ENCODE measurements at places on chromosomes 1 and 21.

- DNase-seq: no peak
These were observed 2.1 kb upstream of the CD53 start for GRCh38 chr1:110870721-110871388.

- DNase-seq: no peak
These were observed 32.2 kb downstream of the BATF3 start for GRCh38 chr1:212667223-212668139.

DNA sequence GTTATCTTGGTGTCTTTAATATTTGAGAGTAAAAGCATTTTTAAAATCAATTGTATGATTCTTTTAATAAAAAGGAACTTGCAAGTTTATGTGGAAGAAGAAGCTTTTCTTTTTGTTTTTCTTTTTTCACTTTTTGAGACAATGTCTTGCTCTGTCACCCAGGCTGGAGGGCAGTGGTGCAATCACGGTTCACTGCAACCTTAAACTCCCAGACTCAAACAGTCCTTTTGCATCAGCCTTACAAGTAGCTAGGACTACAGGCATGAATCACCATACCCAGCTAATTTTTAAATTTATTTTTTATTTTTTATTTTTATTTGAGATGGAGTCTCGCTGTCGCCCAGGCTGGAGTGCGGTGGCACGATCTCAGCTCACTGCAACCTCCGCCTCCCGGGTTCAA is 34.1 kb downstream of the CMPK1 start:
- DNase-seq: no peak

GRCh38 chr1:153597206-153597605 is 15.7 kb downstream of the S100A16 start:
- no peak for DNase-seq

DNA sequence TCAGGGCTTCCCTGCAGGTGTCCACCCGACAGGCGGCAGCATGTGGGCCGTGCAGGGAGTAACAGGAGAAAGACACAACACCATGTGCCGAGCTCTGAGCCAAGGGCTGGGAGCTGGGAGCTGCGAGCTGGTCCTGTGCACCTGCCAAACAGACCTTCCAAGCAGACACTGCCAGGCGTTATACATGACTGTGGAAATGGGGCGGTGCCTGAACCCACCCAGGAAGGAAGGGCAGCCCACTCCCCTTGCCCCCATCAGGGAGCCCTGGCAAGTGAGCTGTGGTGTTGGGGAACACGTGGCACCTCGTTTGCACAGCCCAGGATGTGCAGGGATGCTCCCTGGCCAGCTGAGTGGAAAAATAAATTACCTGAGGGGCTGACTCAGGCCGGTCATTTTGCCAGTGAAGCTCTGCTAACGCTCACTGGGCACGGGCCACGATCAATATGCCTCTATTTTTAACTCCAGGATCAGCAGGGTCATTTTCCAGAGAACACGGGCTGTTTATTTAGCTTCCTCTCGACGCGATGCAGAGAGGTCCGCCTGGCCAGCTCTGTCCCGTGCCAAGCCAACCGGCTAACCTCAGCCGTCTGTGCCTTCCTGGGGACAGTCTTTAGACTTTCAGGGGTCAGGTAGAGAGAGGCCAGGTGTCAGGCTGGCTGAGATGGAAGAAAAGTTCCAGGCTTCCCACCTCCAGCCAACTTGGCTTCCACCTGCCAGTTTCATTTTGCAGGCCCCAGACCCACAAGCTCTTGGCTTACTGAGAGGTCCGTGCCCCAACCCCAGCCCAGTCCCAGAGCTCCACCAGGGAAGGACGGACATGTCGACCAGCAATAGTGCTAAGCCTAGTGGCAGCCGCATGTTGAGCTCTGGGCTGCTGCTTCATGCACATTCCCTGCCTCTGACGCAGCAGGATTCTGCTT is 196.7 kb upstream of the VAMP3 start:
- no peak for DNase-seq

DNA sequence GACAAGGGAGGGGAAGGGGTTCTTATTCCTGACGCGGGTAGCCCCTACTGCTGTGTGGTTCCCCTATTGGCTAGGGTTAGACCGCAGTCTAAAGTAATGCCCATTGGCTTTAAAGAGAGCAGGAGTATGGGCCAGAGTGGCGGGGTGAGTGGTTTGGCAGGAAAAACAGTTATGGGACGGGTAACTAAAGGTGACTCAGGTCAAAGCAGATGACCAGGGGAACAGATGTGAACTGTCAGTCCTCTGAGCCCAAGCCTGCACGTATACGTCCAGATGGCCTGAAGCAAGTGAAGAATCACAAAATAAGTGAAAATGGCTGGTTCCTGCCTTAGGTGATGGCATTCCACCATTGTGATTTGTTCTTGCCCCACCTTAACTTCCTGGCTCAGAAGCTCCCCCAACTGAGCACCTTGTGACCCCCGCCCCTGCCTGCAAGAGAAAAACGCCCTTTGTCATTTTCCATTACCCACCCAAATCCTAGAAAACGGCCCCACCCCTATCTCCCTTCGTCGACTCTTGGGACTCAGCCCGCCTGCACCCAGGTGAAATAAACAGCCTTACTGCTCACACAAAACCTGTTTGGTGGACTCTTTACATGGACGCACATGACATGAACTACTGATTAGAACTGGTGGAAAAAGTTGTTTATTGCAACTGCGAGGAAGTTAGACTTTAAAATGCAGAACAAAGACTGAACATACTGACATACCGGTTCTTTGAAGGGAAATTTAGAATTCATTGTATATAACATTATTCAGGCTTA is 758 bp upstream of the ATAD3B start:
- no peak for DNase-seq

GRCh38 chr1:77133731-77134358 is 85.4 kb downstream of the PIGK start:
- no peak for DNase-seq

DNA sequence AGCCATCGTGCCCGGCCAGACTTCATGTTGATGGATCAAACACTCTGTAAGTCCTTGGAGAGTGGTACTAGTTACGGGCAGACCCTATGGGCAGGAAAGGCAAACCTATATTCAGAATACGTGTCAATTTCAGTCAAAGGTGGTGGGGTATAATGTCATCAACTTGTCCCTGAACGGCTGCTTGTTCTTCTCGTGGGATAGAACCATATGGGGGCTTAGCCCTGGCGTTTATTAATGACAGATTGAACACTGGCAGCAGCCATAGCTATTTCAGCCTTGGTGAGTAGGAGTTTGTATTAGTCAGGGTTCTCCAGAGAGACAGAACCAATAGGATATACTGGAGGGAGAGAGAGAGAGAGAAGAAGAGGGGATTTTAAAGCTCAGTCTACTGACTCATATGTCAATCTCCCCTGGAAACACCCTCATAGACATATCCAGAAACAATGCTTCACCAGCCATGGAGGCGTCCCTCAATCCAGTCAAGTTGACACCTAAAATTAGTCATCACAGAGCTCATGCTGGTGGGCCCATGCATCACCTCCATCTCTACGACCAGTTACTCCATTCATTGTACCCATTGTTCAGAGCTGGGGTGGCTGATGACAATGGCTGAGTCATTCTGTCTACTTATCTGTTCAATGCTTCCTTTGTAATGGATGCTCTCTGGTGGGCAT is 16.1 kb upstream of the AQP10 start:
- no peak for DNase-seq

DNA sequence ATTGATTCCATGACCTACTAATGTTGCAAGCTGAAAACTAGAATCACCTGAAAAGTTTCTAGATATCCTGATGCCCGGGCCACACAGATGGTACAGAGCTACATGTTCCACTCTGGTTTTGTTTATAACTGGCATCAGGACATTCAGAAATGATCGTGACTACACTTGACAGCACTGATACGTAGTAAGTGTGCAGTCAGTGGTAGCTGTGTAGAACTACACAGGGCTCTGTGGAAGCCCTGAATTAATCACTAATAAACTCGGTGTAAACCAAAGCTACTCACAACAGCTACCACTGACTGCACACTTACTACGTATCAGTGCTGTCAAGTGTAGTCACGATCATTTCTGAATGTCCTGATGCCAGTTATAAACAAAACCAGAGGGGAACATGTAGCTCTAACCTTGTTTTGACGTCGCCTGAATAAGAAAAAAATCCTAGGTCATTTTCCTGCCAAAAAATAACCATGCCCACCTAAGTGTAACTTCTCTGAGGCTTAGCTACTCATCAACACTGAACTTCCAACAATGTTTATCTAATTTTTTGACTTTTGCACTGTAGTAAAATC is 149.7 kb downstream of the TGFBR3 start:
- DNase-seq: no peak

DNA sequence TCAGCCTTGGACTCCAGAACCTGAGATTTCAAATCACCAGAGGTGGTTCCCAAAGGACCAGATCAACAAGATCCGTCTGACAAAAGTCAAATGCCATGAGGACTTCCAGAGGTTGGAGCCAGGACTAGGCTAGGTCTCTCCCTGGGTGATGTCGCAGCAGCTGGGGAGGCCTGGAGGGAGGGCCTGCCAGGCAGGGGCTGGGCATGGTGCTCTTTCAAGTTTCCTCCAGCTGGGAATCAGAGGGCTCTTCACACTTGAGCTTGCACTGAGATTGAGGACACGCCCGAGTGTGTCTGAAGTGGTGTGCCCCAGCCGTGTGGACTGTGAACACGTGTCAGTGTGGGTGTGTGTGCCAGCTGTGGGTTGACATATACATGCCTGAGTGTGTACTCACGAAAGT is 21.3 kb upstream of the RSPO1 start:
- DNase-seq: no peak

DNA sequence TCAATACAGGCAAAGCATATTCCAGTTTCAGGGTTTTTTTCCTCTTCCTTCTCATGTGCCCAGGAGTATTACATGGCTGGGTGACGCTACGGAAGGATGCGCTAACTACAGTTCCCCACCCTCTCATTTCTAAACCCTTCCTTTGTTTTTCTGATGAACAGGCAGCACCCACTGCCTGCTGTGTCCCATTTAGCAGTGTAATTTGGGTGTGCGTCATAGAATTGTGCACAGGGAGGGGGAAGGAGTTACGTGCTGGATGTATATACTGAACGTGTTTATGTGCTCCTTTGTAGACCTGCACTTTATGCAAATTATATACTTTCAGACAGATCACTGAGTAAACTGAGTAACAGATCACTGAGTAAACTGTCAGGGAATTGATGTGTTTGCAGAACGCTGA is 44.5 kb downstream of the ELAPOR1 start:
- DNase-seq: no peak

GRCh38 chr1:2348346-2349325 is 42.7 kb downstream of the MORN1 start:
- DNase-seq: no peak

- DNase-seq: no peak
These were observed 13.4 kb downstream of the ABCG1 start for GRCh38 chr21:42232176-42232825.

Data from activated CD4-positive, alpha-beta T cell treated with anti-CD3 and anti-CD28 coated beads, Interleukin-2, amount 50 U/mL, for 1 hour (primary cell).